CD4-positive, alpha-beta T cell treated with Interleukin-6 at 100 ng/mL for 8 hours (primary cell): ENCODE measurements at places on chromosomes 3 and 15.

DNA sequence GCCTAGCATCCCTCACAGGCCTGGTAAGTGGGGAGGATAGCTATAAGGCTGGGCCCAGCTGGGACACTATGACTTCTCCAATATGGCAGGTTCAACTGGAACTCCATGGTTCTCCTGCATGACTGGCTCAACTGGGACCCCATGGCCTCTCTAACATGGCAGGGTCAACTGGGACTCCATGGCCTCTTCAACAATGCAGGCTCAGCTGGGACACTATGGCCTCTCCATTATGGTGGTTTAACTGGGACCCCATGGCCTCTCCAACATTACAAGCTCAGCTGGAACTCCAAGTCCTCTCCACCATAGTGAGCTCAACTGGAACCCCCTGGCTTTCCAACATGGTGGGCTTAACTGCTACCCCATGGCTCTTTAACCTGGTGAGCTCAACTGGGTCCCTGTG, 58.2 kb upstream of the SEC61A1 start:
- no peak for DNase-seq

- no peak for DNase-seq
These were observed 687.9 kb upstream of the GRM7 start for GRCh38 chr3:6172871-6173642.

- DNase-seq: no peak
These were observed 65.4 kb downstream of the AQP9 start for GRCh38 chr15:58203537-58203936.

- no peak for DNase-seq
These were observed 70.7 kb downstream of the IQSEC1 start for GRCh38 chr3:13002398-13003124.

DNA sequence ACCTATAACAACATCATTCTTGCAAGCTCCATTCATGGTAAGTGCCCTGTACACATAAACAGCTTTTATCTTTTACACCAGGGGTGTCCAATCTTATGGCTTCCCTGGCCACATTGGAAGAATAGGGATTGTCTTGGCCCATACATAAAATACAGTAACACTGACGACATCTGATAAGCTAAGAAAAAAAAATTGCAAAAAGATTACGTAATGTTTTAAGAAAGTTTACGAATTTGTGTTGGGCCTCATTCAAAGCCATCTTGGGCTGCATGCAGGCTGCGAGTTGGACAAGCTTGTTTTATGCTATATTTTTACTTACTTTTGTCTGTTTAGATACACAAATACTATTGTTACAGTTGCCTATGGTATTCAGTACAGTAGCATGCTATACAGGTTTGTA, 31.6 kb downstream of the ZNF654 start:
- no peak for DNase-seq

DNA sequence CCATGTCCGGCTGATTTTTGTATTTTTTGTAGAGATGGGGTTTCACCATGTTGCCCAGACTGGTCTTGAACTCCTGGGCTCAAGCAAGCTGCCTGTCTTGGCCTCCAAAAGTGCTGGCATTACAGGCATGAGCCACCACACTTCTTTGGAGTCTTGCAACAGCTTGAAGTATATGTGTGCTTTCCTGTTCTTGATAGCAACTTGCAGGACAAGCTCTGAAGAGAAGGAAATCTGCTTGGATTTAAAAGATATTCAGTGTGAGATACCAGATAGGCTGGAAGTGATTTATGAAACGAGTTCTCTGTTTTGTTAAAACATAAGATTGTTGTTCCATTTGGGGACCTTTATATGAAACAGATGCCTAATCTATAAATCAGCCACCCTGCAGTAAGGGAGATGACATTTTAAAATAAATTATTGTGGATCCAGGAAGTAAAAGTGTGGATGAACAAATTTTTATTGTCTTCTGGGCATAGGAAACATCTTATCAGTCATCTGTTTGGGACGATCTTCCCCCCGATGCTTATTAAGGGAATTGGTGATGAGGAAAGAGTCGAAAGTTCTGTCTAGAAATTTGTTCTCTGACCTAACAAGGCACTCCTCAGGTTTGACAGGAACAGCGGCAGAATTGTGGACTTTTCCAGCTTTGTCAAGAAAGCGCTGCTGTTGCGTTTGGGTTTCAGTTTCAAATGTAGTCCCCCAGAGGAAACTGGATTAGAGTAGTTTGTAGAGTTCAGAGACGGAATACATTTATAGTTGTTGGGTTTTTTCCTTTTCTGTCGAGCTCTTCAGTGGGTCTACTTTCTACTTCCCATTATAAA, 53.7 kb upstream of the MAGI1 start:
- no peak for DNase-seq

- no peak for DNase-seq
These were observed 19.7 kb upstream of the SLC22A13 start for GRCh38 chr3:38245930-38246329.
